Dermis microvascular lymphatic vessel endothelial cell (primary cell): ENCODE measurements at places on chromosomes 5 and 9. TPM values are rescaled to one million over a fixed set of nuclear protein-coding genes. Genes with fewer than 3 reads are reported as not detected.

DNA sequence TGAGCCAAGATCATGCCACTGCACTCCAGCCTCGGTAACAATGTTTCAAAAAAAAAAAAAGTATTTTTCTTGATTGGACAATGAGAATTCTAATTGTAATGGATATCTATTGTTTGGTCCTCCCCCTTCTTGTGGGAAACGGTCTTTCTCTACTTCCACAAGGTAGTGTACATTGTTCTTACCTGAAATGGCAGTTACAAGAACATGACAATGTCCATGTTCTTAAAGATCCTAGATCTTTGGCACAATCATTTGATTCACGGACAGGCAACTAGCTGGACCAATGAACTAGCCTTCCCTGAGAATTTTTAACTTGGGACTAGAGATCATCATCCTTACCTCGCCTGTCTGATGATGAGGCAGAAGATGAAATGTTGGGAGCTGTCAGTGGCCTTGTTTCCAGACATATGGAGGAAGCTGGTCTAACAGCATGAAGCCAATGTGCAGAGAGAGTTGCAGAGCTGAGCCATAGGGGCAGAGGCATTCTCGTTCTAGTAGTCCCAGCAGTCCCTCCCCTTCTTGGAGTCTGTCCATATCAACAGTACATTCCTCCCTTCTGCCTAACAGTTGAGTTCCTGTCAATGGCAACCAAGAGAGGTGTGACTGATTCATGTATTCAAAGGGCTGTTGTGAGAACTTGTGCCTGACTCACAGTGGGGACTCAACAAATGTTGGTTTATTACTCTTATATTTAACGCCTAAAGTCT is 2.1 kb upstream of the MARCHF6 start:
- peak; percentile 66 for DNase-seq

DNA sequence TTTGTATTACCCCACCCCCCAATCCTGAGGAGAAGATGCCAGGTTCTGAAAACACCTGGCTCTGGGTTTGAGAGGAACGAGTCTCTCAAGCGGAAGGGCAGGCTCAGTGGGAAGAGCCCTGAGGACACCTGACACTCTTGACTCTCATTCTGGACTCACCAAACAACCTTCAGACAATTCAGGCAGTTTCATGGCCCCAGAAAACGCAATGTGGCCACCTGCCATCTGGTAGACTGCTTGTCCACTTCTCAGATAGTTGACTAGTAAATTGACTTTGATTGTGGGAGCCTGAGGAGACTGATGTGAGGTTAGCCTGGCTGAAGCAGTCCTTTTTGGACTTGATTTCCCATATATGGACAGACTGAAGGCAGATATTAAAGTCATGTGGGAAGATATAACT is 117.5 kb upstream of the FSTL4 start:
- DNase-seq: no peak

Gene INSYN2B
- 1.4 and 2.4 TPM in 2 replicates for total RNA-seq

- DNase-seq: no peak
Measured at GRCh38 chr5:141608557-141608956, 10.2 kb downstream of the DIAPH1 start.

- DNase-seq: peak; percentile 72
Measured at GRCh38 chr5:39072925-39073766, 1.1 kb downstream of the RICTOR start.

DNA sequence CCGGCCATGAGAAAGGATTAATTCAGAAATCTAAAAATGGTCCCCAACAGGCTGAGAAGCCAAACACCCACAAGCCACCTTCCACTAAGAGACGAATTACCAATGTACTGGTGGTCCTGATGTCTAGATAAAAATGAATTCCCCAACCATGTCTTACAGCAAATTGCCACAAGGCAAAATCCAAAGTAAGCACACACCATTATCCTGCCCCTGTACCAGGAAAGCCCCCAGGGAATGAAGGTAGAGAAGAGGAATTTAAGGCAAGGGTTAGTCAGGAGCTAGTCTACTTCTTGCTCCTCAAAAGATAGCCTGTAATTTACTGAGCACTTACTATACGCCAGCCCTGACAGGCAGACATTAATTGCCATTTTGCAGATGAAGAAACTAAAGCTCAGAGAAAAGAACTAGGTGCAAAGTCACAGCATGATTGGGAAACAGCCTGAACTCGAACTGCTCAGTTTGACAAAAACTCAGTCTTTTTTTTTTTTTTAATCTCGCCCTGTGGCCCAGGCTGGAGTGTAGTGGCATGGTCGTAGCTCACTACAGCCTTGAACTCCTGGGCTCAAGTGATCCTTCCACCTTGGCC is 64.3 kb downstream of the RAPGEF1 start:
- DNase-seq: no peak
